Common myeloid progenitor, CD34-positive (primary cell): ENCODE measurements at places on chromosomes 3 and 15.

DNA sequence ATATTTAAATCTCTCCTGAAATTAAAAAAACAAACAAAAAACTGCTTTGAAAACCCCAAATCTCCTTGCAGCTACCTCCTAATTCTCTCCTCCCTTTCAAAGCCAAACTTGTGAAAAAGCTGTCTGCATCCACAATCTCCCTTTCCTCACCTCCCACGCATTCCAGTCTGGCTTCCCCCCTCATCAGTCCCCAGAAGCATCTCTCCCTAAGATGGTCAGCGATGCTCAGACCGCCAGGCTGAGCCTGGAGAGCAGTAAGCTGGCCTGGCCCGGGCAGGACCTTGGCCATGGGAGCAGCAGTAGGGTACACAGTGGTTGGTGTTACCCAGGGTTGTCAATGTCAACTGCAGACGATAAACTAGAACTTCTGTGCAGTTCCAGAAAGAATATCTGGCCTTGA, 32.9 kb upstream of the BLM start:
- DNase-seq = no peak

DNA sequence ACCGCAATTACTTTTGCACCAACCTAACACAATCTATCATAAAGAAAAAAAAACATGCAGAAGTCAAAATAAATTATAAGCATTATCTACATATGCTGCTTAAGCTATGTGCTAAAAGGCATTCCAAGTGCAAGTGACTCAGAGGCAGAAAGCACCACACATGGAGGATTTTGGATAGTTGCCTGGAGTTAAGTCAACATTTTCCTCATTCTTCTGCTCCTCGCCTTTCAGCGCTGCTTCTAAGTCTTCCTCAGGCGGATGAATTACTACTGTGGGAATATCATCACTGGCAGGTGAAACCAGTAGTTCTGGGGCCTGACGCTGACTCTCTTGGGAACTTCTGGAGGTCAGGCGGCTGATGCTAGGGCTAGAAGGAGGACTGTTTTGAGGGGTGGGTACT, 53.1 kb downstream of the SLC4A7 start:
- no peak for DNase-seq

DNA sequence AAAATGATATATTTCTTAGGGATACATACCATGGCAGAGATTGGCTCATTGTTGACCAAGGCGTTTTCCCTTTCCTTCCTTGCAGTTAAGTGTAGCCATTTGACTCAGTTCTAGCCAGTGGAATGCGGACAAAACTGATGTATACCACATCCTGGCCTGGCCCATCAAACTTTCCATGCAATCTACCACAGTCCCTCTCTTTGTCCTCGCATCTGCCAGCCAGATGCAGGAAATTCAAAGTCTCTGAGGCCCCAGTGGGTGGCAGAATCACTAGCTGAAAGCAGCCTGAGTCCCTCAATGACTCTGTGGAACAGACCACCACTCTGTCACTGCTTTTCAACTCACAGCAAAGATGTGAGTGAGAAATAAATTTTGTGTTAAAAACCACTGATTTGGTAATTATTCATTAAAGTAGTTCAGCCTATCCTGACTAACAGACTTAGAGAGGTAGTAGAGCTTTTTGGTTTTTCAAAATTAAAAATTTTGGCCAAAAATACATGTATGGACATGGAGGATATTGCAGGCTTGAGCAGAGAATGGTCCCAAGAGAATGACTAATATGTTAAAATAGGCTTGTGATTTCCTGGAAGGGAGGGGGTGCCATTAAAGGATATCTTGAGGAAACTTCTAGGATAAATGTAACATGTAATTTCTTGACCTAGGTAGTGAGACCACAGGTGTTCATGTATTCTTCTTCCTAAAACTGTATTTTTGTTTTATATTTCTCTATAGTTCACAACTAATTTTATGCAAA, 10.9 kb downstream of the LRRFIP2 start:
- DNase-seq = peak; percentile 50

- no peak for DNase-seq
These were observed 275.8 kb downstream of the SATB1 start for GRCh38 chr3:18149386-18149785.

- DNase-seq = no peak
These were observed 147.5 kb upstream of the THBS1 start for GRCh38 chr15:39433376-39433775.

DNA sequence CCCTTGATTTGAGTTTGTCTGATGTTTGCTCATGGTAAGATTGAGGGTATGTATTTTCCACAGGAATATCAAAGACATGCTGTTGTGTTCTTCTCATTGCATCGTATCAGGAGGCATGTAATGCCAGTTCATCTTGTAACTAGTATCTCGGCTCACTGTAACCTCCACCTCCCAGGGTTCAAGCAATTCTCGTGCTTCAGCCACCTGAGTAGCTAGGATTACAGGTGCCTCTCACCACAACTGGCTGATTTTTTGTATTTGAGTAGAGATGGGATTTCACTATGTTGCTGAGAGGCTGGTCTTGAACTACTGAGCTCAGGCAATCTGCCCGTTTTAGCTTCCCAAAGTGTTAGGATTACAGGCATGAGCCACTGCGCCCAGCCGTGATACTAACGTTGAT, 162.9 kb upstream of the BHLHE40 start:
- DNase-seq = no peak
